ENCODE measurements at places on chromosomes 7 and 10. TPM values are rescaled to one million over a fixed set of nuclear protein-coding genes. Genes with fewer than 3 reads are reported as not detected.

DNA sequence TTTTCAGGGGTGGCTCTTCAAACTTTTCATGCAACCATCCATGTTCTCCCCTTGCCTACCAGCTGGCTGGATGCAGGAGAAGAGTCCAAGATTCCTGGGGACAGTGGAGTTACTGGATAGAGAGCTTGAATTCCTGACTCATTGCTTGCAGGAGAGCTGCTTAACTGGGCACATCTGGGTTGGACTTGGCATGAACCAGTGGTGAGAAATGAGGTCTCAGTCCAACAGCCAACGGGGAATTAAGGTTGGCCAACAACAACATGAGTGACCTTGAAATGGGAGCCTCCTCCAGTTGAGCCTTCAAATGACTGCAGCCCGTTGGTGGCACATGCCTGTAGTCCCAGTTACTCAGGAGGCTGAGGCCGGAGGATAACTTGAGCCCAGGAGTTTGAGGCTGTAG is 58.1 kb upstream of the OPN4 start:
- H3K36me3 ChIP-seq = no peaks in the 10 kb centered on the region
- no peaks in the 10 kb centered on the region for H3K4me1 ChIP-seq
- H3K27ac ChIP-seq = no peak overlapping the region
- no peak overlapping the region for H3K4me3 ChIP-seq
- no peak for DNase-seq
- H3K27me3 ChIP-seq = no peaks in the 10 kb centered on the region

KAZALD1 gene
- total RNA-seq = 21.2 TPM

- DNase-seq = no peak
- no peaks in the 10 kb centered on the region for H3K27me3 ChIP-seq
- no peak overlapping the region for H3K27ac ChIP-seq
- no peak overlapping the region for H3K4me3 ChIP-seq
Observed at GRCh38 chr7:116052006-116052405, 21.4 kb upstream of the TFEC start.

DNA sequence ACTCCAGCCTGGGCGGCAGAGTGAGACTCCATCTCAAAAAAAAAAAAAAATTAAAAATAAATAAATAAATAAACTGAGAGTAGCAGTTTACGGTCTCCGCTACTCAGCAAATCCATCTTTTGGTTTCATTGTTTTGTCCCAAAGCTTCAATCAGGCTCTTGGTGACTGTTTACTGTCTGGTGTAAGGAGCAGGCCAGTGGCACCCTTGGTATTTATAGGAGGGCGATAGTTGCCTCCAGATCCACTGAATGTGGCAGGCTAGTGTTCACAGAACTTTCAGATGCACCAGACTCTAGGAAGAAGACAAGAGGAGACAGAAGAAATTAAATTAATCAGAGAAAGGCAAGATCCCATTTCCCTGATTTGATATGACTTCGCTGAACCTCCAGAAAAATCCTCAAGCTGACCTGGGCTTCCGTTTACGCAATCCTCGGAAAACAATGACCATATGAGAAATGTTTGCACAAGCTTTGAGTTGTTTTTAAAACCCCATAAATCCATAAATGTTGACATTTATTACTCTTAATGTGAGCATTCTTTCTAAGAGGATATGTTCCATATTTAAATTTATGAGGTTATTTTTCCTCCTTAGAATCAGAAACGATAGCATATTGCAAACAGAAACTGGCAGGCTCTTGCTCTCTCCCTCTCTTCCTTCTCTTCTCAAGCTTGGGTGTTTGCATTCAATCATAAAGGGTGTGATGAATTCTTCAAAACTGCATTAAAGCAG is 7.1 kb upstream of the MUC3A start:
- H3K27ac ChIP-seq = peak overlapping the region; percentile 74
- no peaks in the 10 kb centered on the region for H3K36me3 ChIP-seq
- peaks cover 14% of the 10 kb centered on the region for H3K4me1 ChIP-seq
- DNase-seq = peak; percentile 59

DNA sequence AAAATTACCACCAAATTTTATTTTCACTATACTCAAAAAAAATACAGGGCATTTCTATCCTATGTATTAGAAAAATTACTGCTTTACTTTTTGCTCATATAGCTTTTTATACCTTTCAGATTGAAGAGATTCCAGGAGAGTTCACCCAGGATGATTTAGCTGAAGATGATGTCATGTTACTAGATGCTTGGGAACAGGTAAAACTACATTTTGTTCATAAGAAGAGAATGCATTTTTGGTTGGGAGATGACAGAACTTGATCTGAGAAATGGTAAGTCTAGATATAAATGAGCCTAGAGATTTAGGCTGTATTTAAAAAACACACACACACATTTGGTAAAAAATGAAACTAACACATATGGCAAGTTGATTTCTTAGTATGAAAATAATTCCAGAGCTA is 38.1 kb upstream of the ARL4A start:
- H3K4me1 ChIP-seq = no peaks in the 10 kb centered on the region
- H3K36me3 ChIP-seq = no peaks in the 10 kb centered on the region
- H3K27me3 ChIP-seq = no peaks in the 10 kb centered on the region
- H3K27ac ChIP-seq = no peak overlapping the region
- DNase-seq = no peak

GRCh38 chr10:117819304-117819703 is 227.4 kb downstream of the RAB11FIP2 start:
- no peaks in the 10 kb centered on the region for H3K4me1 ChIP-seq
- H3K4me3 ChIP-seq = no peak overlapping the region
- H3K27ac ChIP-seq = no peak overlapping the region

DNA sequence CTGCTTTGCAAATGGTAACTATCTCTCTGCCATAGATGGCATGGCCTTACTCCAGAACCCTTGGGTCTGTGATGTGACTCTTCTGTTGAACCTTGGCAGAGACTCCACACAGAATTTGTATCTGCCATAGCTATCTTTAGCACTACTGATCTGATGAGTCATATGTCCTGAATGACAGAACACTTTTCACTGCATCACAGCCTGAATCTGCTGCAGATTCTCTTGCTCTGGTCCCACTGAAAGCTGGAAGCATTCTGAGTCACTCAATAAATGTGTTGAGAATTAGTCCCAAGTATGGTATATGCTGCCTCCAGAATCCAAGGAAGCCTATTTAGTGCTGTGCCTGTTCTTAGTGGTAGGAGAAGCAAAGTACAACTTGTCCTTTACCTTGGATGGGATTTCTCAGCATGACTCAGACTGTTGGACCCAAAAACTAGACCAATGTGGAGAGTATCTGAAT is 39.5 kb upstream of the ANKRD1 start:
- H3K4me1 ChIP-seq = no peaks in the 10 kb centered on the region
- DNase-seq = no peak
- no peaks in the 10 kb centered on the region for H3K36me3 ChIP-seq
- H3K27me3 ChIP-seq = no peaks in the 10 kb centered on the region
- no peak overlapping the region for H3K4me3 ChIP-seq

DNA sequence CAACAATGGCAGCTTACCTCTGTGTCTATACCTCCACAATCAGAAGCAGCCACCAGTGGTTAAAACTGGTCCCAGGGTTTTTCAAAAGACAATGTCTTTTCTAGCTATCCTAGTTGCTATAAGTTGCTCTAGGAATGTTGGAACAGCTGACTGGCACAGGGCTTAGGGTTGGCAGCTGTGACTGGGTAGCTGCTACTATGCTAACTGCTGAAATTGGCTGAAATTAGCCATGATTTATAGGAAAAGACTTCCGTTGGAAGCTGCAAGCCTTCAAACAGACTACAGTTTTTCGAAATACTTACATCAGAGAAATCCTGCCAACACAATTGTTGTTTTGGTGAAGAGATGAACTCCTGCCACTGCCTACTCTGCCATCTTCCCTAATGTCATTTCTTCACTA is 102.3 kb downstream of the MKX start:
- H3K4me3 ChIP-seq = no peak overlapping the region
- H3K4me1 ChIP-seq = no peaks in the 10 kb centered on the region
- H3K27me3 ChIP-seq = no peaks in the 10 kb centered on the region
- H3K36me3 ChIP-seq = no peaks in the 10 kb centered on the region
- no peak overlapping the region for H3K27ac ChIP-seq

DNA sequence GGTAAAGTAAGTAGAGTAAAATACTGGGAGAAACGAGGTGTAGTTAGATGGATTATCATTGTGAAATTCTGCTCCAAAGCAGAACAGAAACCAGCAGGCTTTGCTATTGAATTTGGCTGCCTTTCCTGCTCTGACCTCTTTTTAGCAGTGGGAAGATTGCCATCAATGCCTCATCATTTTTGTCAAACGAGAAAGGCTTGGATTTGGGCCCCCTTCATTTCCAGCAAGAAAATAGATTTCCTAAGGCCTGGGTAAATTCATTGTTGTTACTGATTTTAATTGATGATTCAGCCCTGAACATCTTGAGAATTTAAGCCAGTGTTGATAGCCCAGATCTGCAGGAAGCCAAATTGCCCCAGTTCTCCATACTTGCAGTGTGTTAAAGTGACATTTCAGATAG is 35.2 kb upstream of the ASAH2 start:
- H3K4me1 ChIP-seq = no peaks in the 10 kb centered on the region
- no peaks in the 10 kb centered on the region for H3K36me3 ChIP-seq
- DNase-seq = no peak
- H3K4me3 ChIP-seq = no peak overlapping the region
- H3K27ac ChIP-seq = no peak overlapping the region

DNA sequence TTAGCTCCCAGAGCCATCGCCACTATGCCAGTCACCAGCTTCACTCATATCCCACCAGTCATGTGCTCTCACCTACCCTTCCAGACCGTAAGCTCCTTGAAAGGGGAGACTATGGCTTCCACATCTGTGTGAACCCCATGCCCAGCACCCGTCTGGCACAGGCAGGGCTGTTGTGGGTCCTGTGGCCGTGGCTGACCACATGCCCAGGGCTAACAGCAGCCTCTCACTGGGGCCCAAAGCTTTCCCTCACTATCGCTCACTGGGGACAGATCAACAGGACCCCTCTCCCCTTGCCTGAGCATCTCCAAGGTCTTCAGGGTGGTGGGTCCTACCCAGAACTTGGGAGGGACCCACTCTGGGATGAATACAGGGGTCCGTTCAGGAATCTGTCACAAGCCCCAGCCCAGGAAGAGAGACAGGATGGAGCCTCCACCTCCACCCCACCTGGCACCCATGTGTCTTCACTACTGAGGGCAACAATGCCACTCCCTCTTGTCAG is 303.9 kb downstream of the GRID1 start:
- H3K4me3 ChIP-seq = no peak overlapping the region
- H3K4me1 ChIP-seq = no peaks in the 10 kb centered on the region
- no peak overlapping the region for H3K27ac ChIP-seq
- no peak for DNase-seq
- peaks cover 7% of the 10 kb centered on the region for H3K27me3 ChIP-seq

GRCh38 chr7:40507166-40507565 is 372.4 kb downstream of the SUGCT start:
- H3K4me3 ChIP-seq = no peak overlapping the region
- H3K27me3 ChIP-seq = no peaks in the 10 kb centered on the region
- no peak overlapping the region for H3K27ac ChIP-seq
- no peaks in the 10 kb centered on the region for H3K36me3 ChIP-seq

GALNT17 gene
- total RNA-seq = not detected

DNA sequence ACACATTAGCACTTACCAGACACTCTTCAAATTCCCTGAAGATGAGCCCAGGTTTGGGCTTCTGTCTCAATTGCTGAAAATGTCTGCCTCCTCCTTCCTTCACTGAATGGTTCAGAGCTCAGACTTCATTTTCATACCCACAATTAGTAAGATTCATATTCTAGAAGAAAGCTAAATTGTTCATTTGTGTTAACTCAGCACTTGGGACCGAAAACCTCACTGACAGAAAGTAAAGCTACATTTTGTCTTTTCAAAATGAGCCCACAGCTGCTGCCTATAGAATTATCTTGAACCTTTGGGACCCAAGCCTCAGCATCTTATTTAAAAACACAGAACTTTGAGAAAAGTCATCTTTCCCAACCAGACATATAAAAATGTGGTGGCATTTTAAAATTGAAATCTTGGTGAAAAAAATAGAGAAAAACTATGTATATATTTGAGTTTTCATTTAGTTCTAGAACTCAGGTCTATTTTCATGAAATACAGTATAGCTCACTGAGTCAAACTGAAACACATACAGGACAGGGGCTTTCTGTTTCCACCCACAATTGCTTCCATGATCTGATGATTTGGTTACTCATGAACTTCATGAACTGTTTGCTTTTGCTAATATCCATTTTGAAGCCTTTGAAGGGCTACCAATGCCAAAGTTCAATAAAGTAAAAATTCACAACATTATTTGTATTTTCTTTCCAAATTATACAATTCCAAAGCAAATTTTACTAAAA is 119.1 kb upstream of the PFKP start:
- no peaks in the 10 kb centered on the region for H3K27me3 ChIP-seq
- no peaks in the 10 kb centered on the region for H3K36me3 ChIP-seq
- no peak overlapping the region for H3K4me3 ChIP-seq
- no peak for DNase-seq
- no peaks in the 10 kb centered on the region for H3K4me1 ChIP-seq
- H3K27ac ChIP-seq = no peak overlapping the region

EN2 gene
- total RNA-seq = 1.5 TPM

DNA sequence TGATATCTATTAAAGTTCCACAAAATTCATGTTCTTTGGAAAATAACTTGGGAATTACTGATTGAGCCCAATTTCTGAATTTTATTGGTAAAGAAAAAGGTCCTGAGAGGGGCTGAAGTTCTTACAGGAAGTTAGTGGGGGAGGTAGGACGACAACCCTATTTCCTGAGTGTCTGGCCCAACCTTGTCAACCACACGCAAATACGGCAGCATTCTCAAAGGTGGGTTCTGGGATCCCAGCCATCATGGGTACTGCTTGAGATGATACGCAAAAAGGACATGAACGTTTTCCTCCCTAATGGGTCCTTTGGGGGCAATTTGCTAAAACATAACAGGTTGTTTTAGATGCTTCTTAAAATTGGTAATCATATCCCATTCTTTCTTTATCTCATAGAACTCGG is 2.7 kb upstream of the PDCD4 start:
- H3K27me3 ChIP-seq = no peaks in the 10 kb centered on the region
- H3K27ac ChIP-seq = no peak overlapping the region
- H3K4me1 ChIP-seq = peaks cover 27% of the 10 kb centered on the region
- H3K36me3 ChIP-seq = no peaks in the 10 kb centered on the region
- H3K4me3 ChIP-seq = no peak overlapping the region

SFTPA2 gene
- total RNA-seq = 2.8 TPM

DNA sequence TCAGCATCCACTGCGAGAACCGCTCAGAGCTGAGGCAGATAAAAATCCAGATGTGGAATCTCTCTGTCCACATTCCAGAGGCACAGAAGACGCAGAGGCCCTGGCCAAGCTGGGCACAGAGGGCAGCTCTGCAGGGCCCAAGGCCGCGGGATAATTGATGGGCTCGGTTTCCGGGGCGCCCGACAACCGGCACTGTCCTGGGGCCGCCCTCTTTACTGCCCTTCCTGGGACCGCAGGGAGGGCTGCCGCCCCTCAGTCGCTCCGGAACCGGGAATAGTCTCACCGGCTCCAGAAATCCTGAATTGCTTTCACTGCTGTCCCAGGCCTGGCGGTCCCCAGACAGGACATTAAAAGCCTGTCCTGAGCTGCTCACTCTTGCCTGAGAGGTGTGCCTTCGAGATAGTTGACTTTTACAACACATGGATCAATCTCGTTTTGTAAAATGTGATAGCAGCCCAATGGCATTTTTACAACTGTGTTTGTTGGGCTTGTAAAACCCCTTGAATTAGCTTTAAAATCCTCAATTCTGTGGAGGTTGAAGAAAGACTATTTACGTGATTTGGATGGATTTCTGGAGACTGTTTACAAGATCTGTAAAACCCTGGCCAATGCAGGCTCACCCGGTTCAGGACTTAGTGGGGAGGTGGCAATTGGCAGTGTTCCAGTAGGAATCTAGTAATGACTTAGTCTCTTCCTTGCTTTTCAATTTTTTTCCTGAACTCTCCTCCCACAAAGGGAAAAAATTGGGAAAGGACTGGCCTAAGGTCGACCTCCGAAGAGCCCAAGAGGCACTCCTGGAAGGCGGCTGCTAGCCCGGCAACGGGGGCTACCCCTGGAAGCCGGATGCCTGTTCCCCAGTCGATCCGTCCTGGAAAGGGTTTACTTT is 1.4 kb upstream of the HOXA6 start:
- H3K4me3 ChIP-seq = peak overlapping the region; percentile 83
- H3K27me3 ChIP-seq = no peaks in the 10 kb centered on the region
- no peaks in the 10 kb centered on the region for H3K36me3 ChIP-seq
- H3K27ac ChIP-seq = peak overlapping the region; percentile 89

Measured in Panc1 (cell line).